ENCODE measurements at places on chromosomes 4 and X.
A peak's percentile ranks its signal among the peaks of the same experiment; 100 is the strongest.

- DNase-seq: peak; percentile 15
Observed at GRCh38 chr4:110195561-110196205, 2.7 kb downstream of the ELOVL6 start.

DNA sequence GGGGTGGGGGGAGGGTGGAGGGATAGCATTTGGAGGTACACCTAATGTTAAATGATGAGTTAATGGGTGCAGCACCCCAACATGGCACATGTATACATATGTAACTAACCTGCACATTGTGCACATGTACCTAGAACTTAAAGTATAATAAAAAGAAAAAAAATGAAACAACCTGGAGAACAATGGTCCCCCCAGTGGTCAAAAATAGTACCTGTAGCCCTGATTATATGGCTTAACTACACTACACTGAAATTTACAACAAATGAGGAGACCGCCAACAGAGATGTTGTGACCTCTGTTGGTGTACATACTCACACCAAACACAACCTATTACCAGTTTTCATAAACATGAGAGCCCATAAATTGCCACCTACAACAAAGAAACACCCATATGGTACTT is 7.3 kb upstream of the MAGEE1 start:
- DNase-seq: no peak

GRCh38 chr4:53059256-53059655 is 197.1 kb downstream of the RASL11B start:
- no peak for DNase-seq

DNA sequence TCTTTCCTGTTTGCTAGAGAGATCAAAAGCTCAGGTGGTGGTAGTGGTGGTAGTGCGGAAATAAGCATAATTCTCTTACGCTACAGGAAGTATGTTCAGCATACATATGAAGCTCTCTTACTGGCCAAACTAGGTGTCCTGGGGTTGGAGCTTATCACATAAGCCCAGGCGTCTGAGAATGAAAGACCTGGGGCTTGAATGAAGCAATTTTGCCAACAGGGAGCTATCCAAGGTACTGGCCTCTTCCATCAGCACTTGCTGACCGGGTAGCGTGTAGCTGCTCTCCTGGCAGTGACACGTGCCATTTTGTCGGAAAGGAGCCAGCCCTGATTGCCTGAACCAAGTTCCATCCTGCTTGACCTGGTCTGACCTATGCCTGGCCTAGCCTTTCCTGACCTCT is 65.9 kb upstream of the HPF1 start:
- no peak for DNase-seq

GRCh38 chr4:168877511-168878491 is 132.3 kb downstream of the CBR4 start:
- DNase-seq: no peak

DNA sequence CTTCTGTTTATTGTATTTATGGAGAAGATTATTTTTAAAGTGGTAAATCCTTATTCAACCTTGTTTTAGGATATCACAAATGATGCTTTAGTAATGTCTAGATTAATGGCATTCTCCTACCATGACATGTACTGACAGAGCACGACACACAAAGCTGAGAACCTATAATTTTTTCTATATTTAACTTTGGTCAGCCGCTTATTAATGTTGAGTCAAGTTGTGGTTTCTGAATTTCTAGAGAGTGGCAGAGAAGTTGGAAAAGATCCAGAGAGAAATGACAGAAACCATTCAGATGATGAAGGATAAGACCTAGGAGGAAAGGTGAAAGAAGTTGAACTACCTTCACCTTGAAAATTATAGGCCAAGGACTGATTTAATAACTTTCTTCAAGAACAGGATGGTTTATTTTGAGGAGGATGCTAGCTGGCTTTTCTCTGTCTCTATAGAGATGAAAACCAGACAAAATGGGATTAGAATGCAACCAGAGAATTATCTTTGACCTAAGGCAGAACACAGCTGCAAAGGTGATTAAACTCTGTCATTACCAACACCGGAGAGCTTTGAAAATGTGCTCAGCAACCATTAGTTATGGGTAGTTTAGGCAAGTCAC is 62.6 kb upstream of the TSPAN5 start:
- DNase-seq: no peak

DNA sequence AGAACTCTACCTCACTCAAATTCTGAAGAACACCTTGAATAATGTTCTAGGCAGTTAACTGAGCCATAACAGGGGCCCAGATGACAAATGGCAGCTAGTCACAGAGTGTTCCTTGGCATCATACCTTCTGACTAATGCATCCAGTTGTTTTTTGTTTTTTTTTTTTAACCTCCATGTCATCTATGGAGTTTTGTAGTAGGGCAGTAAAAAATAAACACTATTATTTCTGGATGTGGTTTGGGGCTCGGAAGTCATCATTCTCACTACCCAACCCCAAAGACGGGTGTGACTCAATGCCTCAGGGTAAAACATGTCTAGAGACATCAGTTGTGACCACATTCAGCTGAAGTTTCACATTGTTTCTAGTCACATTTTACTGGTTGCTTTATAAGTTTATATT is 31.2 kb upstream of the MCF2 start:
- no peak for DNase-seq

GRCh38 chrX:39900777-39901170 is 197.0 kb downstream of the BCOR start:
- no peak for DNase-seq

- no peak for DNase-seq
Observed at GRCh38 chr4:22780317-22780716, 87.6 kb downstream of the GBA3 start.

DNA sequence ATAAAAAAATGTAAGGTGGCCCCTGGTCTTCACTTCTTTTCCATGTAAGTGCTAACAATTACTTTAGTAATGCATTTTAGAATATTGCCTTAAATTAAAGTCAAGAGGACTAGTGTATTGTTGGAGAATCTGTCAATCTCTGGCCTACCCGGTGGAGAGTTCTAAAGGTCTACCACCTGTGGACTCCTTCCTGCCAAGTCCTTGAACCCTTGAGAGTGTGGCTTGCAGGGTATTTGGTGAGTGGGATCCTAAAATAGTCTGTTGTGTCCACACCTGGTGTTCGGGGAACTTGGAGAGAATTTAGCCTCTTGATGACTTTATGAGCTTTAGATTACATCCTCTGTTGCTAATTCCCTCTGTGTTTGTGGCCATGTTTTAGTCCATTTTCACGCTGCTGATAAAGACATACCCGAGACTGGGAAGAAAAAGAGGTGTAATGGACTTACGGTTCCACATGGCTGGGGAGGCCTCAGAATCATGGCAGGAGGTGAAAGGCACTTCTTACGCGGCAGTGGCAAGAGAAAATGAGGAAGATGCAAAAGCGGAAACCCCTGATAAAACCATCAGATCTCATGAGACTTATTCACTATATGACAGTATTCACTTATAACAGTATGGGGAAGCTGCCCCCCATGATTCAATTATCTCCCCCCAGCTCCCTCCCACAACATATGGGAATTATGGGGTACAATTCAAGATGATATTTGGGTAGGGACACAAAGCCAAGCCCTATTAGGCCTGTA is 23.8 kb downstream of the DDIT4L start:
- no peak for DNase-seq

GRCh38 chr4:16513876-16514275 is 287.6 kb upstream of the TAPT1 start:
- no peak for DNase-seq

DNA sequence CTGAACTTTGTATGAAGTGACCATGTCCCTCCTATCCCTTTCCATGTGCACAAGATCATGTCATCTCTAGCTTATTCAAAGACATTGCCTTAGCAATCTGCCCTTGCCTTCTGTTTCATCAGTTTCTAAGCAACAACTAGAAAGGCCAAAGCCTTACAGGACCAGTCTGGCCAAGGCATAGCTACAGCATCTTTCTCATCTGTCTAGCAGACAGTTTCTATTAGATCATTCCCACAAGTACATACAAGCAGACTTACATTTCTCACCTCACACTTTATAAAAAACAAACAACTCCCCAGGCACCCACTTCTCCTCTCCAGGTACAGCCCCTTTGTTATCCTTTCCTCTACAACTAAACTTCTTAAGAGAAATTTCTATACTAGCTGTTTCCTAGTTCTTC is 188.7 kb upstream of the AADAT start:
- no peak for DNase-seq

GRCh38 chr4:89489338-89489771 is 181.8 kb upstream of the GPRIN3 start:
- no peak for DNase-seq

- no peak for DNase-seq
Observed at GRCh38 chr4:150116506-150116905, 38.3 kb downstream of the DCLK2 start.

All from frontal cortex (tissue), 4 donors.